NCI-H524 treated with DMSO at 0.1 percent for 48 hours (cell line): ENCODE measurements at places on chromosomes 1 and 21.

DNA sequence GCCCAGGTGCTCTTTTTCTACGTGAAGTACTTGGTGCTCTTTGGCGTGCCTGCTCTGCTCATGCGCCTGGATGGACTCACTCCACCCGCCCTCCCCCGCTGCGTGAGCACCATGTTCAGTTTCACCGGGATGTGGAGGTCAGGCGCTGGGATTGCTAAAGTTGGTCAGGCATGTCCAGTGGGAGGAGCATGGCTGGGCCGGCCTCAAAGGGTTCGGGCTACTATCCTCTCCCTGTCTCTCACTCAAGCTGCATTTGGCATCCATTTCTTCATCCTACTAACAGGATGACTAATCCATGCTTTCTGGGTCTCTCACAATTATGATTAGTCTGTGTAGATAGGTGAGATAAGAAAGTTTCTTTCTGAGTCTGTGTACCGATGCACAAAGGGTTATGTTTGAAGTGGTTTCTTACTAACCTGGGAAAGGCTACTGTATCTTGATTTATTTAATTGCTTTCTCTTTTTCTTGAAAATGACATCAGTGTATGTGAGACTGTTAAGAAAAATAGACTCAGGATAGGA, 135.9 kb downstream of the HHAT start:
- DNase-seq: no peak

GRCh38 chr1:5989286-5989605, 3.0 kb downstream of the NPHP4 start:
- DNase-seq: no peak

- DNase-seq: no peak
Measured at GRCh38 chr1:203214871-203215270, 14.6 kb downstream of the CHIT1 start.

GRCh38 chr1:244111027-244111426, 59.9 kb downstream of the ZBTB18 start:
- no peak for DNase-seq

- no peak for DNase-seq
Measured at GRCh38 chr21:17911628-17912027, 92.5 kb upstream of the C21orf91 start.

GRCh38 chr1:165678509-165678908, 19.9 kb downstream of the ALDH9A1 start:
- DNase-seq: no peak

GRCh38 chr1:231580874-231581273, 45.7 kb upstream of the DISC1 start:
- no peak for DNase-seq

DNA sequence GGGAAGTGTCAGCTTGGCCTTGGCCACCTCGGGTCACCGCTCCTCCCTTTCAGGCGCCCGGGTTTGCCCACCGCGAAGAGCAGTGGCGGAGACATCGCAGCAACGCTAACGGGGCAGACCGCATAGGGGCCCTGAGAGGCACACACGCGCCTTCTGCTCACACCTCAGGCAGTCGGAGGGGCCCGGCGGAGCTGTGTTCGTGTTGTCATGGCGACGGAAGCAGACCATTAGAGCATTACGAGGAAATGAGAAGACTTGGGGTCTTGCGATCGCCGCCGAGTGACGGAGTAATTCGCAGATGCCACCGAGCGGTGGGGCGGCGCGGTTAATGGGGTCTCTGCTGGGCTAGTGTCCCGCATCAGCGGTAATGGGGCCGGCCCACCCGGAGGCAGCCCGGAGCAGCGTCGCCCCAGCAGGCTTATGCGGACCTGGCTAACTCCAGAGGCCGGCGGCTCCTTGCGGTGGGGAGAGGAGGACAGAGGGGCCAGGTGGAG, 144.1 kb downstream of the TNR start:
- no peak for DNase-seq
